Endodermal cell (in vitro differentiated cells): ENCODE measurements at places on chromosomes 3 and 15. TPM values are rescaled to one million over a fixed set of nuclear protein-coding genes. Genes with fewer than 3 reads are reported as not detected.

GRCh38 chr3:192564611-192565010, 162.7 kb downstream of the FGF12 start:
- DNase-seq = no peak

DNA sequence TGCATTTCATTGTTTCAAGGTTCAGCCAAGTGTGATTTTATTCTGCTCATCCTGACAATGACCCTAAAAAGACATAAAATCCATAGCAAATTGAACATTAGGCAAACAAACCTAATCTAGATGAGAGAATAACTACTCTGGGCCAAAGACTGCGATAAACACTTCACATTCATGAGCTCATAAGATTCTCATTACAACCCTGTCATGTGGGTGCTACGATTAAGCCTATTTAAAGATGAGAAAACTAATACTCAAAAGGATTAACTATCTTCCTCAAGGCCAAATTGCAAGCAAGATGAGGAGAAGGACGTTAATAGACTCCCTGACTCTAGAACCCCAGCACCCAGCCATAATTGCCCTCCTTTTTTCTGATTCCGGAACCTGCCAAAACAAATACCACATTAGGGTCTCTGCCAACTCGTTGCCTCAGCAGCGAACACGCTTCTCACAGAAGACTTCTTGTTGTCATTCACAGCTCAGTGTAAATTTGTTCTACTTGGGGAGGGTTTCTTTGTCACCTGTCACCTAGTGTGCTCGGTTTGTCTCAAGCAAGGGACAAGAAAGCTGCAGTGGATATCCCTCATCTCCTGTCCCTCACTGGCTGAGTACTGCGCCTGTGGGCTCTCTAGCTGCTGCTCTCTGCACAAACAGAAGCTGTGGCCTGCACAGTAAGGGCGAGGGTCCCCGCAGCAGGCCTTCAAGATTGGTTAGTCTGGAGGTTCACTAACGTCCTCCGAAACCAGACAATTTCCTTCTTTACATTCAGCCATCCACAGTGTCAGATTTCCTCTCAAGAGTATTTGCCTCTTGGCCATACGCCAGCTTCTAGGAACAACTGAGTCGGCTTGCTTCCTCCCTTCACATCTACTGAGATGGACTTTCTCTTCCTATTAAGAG, 200.0 kb upstream of the UBE2E2 start:
- DNase-seq = no peak

DNA sequence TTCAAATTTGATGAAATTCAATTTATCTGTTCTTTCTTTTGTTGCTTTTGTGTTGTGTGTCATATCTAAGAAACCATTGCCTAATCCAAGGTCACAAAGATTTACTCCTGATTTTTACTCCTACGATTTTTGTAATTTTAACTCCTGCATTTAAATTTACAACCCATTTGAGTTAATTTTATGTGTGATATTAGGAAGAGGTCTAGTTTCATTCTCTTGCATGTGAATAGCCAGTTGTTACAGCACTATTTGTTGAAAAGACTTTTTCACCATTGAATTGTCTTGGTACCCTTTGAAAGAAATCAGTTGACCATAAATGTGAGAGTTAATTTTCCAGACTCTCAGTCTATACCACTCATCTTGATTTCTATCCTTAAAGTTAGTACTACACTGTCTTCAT, 23.9 kb downstream of the CRTAP start:
- no peak for DNase-seq

DNA sequence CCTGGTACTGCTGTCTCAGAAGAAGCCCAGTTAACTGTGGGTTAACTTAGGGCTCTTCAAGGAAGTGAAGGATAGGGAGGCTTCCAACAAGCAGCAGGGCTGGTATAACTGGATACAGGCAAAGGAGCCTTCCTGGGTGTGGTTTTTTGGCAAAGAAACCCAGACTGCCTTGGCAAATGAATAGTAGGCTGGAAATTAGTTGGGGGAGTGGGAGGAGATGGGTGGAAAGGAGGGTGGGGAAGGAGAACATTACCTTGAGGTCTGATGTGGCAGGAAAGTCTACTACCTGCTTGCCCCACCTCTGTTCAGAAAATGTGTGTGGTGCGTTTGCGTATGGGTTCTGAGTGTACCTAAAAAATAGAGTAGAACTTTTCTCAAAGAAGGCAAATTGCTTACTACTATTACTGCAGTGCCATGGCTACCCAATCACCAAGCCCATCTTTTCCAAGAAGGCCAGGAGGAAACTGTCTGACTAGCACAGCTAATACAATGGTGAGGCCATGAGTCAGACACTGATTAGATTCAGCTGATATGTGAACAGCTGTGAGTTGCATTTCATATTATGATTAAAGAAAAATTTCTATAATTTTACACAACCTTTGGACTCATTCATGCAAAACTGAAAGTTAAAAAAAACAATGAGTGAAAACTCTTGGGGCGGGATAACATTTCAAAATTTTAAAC, 55.2 kb downstream of the SPTSSB start:
- no peak for DNase-seq

ITIH1 gene
- total RNA-seq = 0.78 TPM in 1 of 3 replicates, not detected in the others

GHSR gene
- not detected in 2 replicates for total RNA-seq

DNA sequence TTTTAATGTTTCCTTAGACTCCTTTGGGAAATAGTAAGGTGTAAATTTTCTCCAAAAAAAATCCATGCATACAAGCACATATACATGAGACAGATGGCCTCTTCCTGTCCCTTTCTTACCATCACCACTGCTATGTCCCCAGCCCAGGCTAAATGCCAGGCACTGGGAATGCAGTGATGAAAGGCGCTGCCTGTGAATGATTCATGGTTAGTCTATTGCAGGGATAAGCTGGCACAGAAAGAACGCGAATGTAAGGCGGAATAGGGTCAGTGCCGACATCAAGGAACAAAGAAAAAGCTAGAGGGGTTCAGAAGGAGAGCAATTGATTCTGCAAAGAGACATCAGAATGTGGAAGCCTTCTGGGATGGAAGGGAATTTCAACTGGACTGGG, 36.2 kb upstream of the CFAP161 start:
- DNase-seq = no peak

- no peak for DNase-seq
Observed at GRCh38 chr3:111972891-111973290, 5.9 kb upstream of the ABHD10 start.

- no peak for DNase-seq
Observed at GRCh38 chr3:7428206-7428718, 567.3 kb downstream of the GRM7 start.

GNL3 gene
- total RNA-seq = 107 and 113 TPM in 2 replicates

PRR20G gene
- total RNA-seq = not detected in 3 replicates

GRCh38 chr15:77107531-77108355, 36.8 kb upstream of the TSPAN3 start:
- DNase-seq = peak; percentile 90

DNA sequence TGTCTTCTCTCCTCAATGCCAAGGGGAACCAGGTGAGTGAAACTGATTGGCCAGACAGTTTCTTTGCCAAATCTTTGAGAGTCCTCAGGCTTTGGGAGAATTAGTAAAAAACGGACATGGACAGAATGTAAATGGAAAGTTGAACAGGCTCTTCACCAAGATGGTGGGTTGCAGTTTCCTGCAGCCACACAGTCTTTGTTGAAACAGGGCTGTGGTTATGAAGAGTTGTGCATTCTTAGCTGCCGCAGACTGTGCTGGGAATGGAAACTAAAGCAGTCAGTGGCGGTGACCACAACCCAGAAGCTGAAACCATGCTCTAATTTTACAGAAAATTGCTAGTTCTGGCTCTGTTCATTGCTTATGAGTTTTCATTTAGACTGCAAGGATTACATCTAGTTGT, 42.1 kb upstream of the TASOR start:
- no peak for DNase-seq

DNA sequence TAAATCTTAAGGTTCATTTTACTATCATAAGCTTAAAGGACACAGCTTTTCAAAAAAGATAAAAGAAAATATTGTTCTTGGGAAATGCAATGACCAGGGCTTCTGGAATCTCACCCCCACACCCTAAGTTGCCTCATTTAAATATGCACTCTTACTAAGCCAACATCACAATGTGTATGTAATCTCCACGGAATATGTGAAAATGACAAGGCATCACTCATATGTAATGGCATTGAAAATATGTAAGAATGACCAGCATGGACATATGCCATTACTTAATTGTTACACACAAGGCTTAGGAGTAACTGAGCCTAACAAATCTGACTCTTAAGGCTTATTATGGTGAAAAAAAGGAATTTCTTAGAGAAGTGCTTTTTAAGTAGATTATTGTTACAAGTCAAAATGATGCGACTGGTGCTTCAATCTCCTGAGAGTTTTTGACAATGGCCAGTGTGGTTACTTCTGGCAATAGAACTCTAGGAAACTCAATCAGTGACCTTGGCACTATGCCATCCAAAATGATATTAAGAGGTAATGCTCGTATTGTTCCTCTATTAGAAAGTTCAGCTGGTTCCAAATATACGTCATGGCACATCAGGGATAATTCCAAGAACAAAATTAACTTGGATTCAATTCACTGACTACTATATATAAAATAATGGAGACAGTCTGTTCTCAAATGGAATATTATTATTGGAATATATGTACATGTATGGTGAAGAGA, 290.0 kb upstream of the PLSCR5 start:
- no peak for DNase-seq

GRM7 gene
- total RNA-seq = 0.11 to 0.59 TPM (median 0.23 TPM) in 3 replicates

DNA sequence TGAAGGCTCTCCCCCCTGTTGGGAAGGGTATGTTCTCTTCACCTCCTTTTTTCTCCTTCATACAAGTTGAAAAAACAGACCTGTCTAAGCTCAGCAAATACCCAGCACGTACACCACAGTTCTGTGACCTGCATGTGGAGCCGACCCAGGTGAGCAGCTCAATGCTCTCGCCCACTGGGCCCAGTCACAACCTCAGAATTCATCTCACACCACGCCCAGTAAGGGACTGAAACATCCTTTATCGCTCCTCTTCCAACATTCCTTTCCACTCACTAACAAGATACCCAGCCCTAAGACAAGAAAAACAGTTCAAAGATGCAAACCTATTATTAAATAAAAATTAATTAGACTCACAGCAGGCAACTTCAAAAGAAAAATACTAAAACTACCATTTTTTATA, 68.9 kb downstream of the FOXP1 start:
- no peak for DNase-seq

DNA sequence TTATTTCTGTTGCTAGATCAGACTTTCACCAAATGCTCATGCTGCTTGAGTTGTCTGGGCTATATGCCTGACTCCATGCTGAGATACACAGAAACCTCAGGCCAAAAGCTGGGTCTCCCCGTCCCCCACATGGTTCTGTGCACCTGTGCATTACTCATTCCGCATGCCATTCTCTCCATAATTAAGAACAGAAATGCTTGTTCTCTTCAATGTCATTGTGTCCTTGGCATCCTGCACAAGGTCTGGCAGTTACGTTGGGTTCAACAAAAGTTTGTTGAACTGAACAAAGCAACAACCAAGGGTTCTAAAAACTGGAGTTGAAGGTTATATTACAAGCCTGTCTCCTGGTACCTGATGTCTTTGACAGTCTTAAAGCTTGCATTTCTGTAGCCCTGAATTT, 177.5 kb downstream of the FNDC3B start:
- no peak for DNase-seq

GRCh38 chr3:149812165-149812605, 830 bp upstream of the RNF13 start:
- no peak for DNase-seq

GPR171 gene
- total RNA-seq = not detected in 2 replicates

DNA sequence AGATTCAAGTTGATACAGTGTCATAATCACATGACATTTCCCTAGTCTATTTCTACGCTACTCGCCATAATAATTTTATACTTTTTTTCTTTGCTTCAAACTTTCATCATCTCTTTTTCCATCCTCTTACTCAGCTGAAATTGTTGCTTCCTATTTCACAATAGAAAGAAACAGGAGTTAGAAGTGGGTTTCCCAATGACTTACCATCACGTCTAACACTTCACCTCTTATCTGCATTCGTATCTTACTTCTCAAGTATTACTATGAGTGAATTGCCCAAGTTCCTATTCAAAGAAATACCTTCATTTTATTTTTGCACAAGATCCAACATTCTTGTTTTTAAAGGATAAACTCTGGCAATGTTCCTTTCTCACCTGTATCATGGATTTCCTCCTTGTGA, 1539.9 kb downstream of the SI start:
- DNase-seq = no peak

DNA sequence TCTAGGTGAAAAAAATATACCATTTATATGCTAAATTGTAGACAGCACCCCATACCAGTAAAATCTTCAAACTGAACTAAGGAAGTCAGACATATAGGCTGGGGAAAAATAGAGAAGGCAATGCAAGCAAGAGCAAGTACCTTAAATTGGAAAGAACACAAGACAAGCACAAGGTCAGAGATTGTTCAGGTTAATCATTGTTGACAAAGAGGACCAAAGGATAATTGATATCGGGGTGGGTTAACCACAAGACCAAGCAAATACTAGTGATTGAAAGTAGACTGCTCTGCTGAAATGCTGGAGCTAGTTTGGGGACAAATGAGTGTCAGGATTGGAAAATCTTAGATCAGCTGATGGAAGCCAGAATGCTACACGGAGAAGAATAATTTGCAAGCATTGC, 499.8 kb downstream of the ROBO2 start:
- no peak for DNase-seq

- no peak for DNase-seq
Observed at GRCh38 chr15:91694831-91695210, 158.7 kb upstream of the SLCO3A1 start.

- no peak for DNase-seq
Observed at GRCh38 chr3:31249545-31249944, 283.2 kb upstream of the STT3B start.

CEP70 gene
- 104 and 113 TPM in 2 replicates for total RNA-seq

- peak; percentile 52 for DNase-seq
Observed at GRCh38 chr15:40952301-40952900, 870 bp upstream of the CHAC1 start.

DNA sequence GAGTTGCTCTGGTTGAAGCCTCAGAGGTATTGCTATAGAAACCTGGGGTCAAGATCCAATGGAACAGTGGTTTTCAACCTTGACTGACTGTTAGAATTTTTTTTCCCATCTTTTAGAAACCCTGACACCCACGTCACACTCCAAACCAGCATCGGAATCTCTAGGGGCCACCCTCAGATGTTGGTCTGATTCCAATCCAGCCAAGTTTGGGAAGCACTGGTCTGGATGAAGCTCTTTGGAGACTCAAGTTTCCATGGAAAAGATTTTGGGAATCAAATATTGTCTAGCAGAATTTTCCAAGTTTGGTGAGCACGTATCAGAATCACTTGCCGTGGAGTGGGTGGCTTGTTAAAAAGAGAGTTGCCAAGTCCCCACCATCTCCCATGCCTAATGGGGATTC, 103.8 kb downstream of the THSD4 start:
- DNase-seq = no peak

HRH1 gene
- total RNA-seq = 0.52 TPM in 1 of 3 replicates, not detected in the others

DNA sequence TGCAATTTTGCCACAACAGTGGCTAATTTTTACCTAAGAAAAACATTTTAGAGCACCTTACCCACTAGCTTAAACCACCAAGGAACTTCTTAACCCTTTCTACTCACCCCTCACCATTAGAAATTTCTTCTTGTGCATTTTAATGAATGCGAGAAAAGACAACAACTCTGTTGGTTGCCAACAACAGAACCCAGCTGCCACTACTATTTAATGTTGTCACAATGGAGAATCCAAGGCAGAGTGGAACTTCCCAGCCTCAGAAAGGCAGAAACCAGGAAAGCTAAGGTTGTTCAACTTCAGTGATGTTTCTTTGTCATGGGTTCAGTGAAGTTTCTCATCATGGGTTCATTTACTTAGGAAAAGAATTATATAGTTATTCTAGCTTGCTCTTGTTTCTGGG, 325.2 kb upstream of the ARL6 start:
- no peak for DNase-seq

SAMMSON gene
- not detected in 2 replicates for total RNA-seq
